ENCODE measurements at places on chromosomes 16 and 17. TPM values are rescaled to one million over a fixed set of nuclear protein-coding genes. Genes with fewer than 3 reads are reported as not detected.
A peak's percentile ranks its signal among the peaks of the same experiment; 100 is the strongest.

- no peaks in the 10 kb centered on the region for H3K27me3 ChIP-seq
- no peak overlapping the region for H3K27ac ChIP-seq
- H3K4me1 ChIP-seq, result no peaks in the 10 kb centered on the region
Measured at GRCh38 chr16:58543685-58544084, 28.4 kb downstream of the SETD6 start.

GRCh38 chr16:2084895-2085625 is 37.3 kb downstream of the TSC2 start:
- H3K27ac ChIP-seq, result no peak overlapping the region
- H3K27me3 ChIP-seq, result no peaks in the 10 kb centered on the region
- H3K4me1 ChIP-seq, result no peaks in the 10 kb centered on the region
- H3K4me3 ChIP-seq, result no peak overlapping the region
- peaks cover 79% of the 10 kb centered on the region for H3K36me3 ChIP-seq
- no peak for DNase-seq

DNA sequence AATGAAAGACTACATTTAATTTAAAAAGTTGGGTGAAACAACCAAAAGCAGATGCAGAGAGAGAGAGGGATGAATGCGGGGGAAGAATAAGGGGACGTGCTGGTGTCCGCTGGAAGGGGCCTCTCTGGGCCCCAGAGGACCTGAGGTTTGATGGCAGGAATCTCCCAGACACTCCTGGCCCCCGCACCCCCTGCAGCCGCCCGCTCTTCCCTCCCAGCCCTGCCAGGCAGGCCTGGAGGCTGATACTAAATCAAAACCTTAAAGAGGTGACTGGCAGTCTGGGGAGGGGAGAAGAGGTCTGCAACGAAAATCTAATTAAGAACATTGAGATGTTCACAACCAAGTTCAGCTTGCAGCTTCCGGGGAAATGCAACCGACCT is 2.4 kb downstream of the FOXL1 start:
- no peak overlapping the region for H3K27ac ChIP-seq
- no peak overlapping the region for H3K4me3 ChIP-seq
- H3K27me3 ChIP-seq, result peaks cover 47% of the 10 kb centered on the region
- H3K4me1 ChIP-seq, result peaks cover 10% of the 10 kb centered on the region

DNA sequence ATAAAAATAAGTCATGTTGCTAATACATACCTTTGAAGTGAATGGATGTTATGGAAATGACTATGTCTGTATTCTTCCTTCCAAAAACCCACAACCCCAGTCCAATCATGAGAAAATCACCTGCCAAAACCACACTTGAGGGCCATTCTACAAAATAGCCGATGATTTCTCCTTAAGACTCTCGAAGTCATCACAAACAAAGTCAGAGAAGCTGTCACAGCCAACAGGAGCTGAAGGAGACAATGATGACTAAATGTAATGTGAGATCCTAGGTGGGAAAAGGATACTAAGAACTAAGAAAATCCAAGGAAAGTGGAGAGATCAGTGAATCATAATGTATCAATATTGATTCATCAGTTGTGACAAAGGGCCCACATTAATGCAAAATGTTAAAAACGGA is 432.9 kb upstream of the DYNLRB2 start:
- DNase-seq, result no peak
- no peaks in the 10 kb centered on the region for H3K36me3 ChIP-seq
- no peak overlapping the region for H3K27ac ChIP-seq
- no peaks in the 10 kb centered on the region for H3K4me1 ChIP-seq
- H3K4me3 ChIP-seq, result no peak overlapping the region

The BEAN1 gene
- total RNA-seq, result not detected

- peaks cover 69% of the 10 kb centered on the region for H3K36me3 ChIP-seq
- no peak overlapping the region for H3K4me3 ChIP-seq
- no peak for DNase-seq
- peak overlapping the region; percentile 13 for H3K27ac ChIP-seq
Measured at GRCh38 chr16:69315486-69316311, 4.5 kb downstream of the VPS4A start.

The FBXL19 gene
- 7.5 TPM for total RNA-seq

DNA sequence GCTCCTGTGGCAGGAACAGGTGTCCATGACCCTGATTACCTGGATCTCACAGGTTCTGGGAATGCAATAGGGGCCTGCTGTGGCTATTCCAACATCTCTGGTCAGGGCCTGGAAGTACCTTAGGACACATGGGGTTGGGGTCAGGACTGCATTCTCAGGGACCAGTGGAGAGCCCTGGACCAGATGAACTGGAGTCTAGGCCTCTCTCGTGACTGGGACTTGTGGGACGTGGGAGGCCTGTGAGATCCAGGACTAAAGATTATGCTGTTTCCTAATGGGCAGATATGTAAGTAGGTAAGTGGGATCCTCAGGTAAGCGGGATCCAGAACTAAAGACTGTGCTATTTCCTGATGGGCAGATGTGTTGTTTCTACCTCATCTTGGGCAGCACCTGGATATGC is 16.2 kb upstream of the CD300A start:
- no peak overlapping the region for H3K27ac ChIP-seq
- H3K27me3 ChIP-seq, result no peaks in the 10 kb centered on the region
- no peak overlapping the region for H3K4me3 ChIP-seq
- DNase-seq, result no peak
- H3K4me1 ChIP-seq, result peaks cover 34% of the 10 kb centered on the region

GRCh38 chr16:70779361-70779760 is 21.6 kb downstream of the VAC14 start:
- no peak overlapping the region for H3K27ac ChIP-seq
- H3K36me3 ChIP-seq, result peaks cover 67% of the 10 kb centered on the region
- no peak overlapping the region for H3K4me3 ChIP-seq
- no peak for DNase-seq

DNA sequence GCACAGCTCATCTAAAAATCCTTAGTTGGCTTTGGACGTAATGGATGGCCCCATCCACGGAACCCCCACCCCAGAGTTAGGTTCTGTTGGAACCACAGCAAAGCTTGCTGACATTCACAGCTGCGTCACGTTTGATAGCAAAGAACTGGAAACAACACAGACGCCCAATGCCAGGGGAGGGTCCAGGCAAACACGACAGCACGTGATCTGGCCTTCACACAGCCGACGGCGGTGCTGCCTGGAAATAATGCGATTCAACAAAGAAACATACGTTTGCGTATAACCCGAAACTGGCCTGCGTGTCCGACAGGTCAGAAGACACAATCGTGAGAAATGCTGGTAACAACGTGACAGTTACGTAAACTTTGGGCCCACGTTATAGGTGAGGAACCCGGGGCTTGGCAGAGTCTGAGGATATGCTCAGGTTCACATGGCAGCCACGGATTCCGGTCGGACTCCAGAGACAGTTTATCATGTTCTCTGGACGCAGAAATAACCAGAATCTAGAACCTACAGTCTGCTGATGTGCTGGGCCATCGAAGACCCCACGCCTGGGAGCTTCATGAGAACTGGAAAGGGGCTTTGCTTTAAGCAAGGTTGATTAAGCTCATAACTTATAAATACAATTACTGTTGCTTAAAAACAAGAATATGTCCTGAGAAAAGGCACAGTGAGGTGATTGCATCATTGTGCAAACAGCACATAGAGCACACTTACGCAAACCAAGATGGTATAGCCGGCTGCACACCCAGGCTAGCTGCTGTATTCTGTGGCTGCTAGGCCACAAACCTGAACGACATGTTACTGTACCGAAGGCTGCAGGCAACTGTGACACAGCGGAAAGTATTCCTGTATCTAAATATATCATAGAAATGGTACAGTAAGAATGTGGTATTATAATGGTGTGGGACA is 70.4 kb downstream of the RPH3AL start:
- no peaks in the 10 kb centered on the region for H3K4me1 ChIP-seq
- H3K4me3 ChIP-seq, result no peak overlapping the region
- H3K36me3 ChIP-seq, result no peaks in the 10 kb centered on the region
- no peak for DNase-seq
- H3K27ac ChIP-seq, result no peak overlapping the region
- H3K27me3 ChIP-seq, result no peaks in the 10 kb centered on the region

- no peak overlapping the region for H3K27ac ChIP-seq
- no peak overlapping the region for H3K4me3 ChIP-seq
- no peaks in the 10 kb centered on the region for H3K4me1 ChIP-seq
- no peaks in the 10 kb centered on the region for H3K27me3 ChIP-seq
- no peak for DNase-seq
- peaks cover 17% of the 10 kb centered on the region for H3K36me3 ChIP-seq
Measured at GRCh38 chr17:58699771-58700170, 7.4 kb downstream of the RAD51C start.

DNA sequence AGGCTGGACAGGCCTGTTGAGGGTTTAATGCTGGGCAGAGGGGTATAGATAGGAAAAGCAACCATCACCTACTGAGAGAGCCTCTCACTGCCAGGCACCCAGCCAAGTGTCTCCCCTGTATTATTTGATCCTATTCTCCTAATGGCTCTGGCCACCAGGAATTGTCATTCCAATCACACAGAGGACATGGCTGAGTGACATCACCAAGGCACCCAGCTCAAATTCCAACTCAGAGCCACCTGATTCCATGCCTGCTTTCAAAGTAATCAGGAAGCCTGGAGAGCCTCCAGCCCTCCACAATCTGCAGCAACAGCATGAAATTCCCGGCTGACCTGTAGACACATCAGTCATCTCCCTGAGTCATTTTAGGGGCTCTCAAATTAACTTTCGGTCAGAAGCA is 368.9 kb upstream of the C16orf82 start:
- DNase-seq, result no peak
- no peaks in the 10 kb centered on the region for H3K36me3 ChIP-seq
- no peak overlapping the region for H3K4me3 ChIP-seq
- H3K27me3 ChIP-seq, result peaks cover 5% of the 10 kb centered on the region
- no peak overlapping the region for H3K27ac ChIP-seq

DNA sequence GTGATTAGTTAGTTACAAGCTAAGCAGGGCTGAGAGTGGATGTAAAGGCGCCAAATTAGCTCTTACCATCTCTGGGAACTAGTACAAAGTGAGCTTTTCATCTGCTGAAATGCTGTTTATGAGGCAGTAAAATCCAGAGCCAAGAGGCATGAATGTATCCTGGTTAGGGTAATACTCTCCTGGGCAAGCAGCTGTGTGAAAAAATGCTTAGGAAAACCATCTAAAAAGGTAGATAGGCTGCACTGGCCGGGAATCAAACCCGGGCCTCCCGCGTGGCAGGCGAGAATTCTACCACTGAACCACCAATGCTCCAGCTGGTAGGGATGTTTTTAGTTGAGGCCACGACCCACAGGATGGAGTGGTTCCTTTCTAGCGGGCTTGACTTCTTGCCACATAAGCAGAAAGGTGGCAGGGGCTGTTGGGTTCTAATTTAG is 23.0 kb downstream of the VAC14 start:
- no peak for DNase-seq
- no peak overlapping the region for H3K4me3 ChIP-seq
- H3K4me1 ChIP-seq, result no peaks in the 10 kb centered on the region
- no peaks in the 10 kb centered on the region for H3K27me3 ChIP-seq
- H3K36me3 ChIP-seq, result peaks cover 61% of the 10 kb centered on the region
- no peak overlapping the region for H3K27ac ChIP-seq

DNA sequence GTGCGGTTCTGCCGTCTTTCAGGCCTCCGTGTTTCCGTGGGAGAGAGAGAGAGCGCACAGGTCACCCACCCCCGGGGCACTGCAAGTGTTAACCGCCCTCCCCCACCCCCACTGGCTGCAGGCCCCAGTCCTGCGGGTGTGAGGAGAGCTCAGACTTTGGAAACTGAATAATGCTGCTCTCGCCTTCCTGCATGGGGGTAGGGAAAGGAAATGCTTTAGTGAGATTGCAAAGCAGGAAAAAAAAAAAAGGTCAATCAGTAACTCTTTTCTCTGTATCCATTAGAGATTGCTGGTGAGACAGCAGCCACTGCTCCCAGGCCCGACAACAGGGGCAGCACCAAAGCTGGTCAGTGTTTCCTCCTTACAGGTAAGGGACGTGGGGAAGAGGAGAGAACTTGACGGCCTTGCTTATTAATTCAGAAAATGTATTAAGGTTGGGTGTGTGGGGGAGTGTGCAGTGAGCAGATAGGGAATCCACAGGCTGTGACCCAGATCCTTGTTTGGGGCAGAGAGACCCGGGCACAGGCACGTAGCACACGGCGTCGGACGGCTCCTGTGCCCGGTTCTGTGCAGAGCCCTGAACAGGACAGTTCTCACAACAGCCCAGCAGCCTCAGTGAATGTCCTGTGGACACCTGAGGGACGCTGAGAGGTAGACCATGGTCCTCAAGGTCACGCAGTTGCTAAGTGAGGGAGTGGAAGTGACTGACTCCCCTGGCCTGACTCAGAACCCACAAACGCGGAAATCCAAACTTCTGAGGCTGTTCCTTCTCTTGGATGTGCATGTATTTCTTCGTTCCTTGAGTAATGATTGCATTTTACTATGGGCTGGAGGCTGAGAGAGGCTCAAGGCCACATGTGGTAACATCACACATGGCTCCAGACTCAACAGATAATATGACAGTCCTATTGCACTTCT is 156.5 kb downstream of the FOXL1 start:
- no peak overlapping the region for H3K4me3 ChIP-seq
- no peak overlapping the region for H3K27ac ChIP-seq
- H3K4me1 ChIP-seq, result no peaks in the 10 kb centered on the region
- H3K36me3 ChIP-seq, result no peaks in the 10 kb centered on the region
- no peak for DNase-seq

The SLC25A19 gene
- total RNA-seq, result 11.1 TPM

DNA sequence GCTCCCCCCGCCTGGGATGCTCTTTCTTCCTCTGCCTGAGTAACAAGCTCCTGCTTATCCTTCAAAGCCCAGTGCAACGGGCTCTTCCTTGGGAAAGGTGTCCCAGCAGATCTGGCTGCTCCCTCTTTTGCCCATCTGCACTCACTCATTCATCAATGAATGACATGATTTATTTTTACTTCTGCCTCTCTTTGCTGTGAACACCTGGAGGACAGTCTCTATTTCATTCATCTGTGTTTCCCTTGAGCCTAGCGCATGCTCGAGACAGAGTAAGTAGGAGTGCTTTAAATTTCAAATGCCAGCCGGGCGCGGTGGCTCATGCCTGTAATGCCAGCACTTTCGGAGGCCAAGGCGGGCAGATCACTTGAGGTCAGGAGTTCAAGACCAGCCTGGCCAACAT is 22.0 kb upstream of the GINS2 start:
- no peak overlapping the region for H3K27ac ChIP-seq
- peaks cover 5% of the 10 kb centered on the region for H3K4me1 ChIP-seq
- peaks cover 2% of the 10 kb centered on the region for H3K36me3 ChIP-seq

GRCh38 chr17:65797809-65798208 is 236.4 kb upstream of the AXIN2 start:
- DNase-seq, result peak; percentile 16
- no peak overlapping the region for H3K4me3 ChIP-seq
- H3K27me3 ChIP-seq, result no peaks in the 10 kb centered on the region
- no peaks in the 10 kb centered on the region for H3K36me3 ChIP-seq
- no peak overlapping the region for H3K27ac ChIP-seq

- H3K27ac ChIP-seq, result no peak within 1 kb of the TSS
- no peaks in the 10 kb centered on the region for H3K27me3 ChIP-seq
- H3K36me3 ChIP-seq, result no peaks in the 10 kb centered on the region
- H3K4me3 ChIP-seq, result no peak within 1 kb of the TSS
- no peaks in the 10 kb centered on the region for H3K4me1 ChIP-seq
Measured at GRCh38 chr17:41008811-41009210, at the start of gene KRTAP3-1. TSS of gene KRTAP3-1 (minus strand) at chr17:41009128. CDS start at chr17:41009074, 54 bp downstream.

The ABCA6 gene
- total RNA-seq, result 0.25 TPM
